ENCODE measurements at places on chromosomes 1 and 21. TPM values are rescaled to one million over a fixed set of nuclear protein-coding genes. Genes with fewer than 3 reads are reported as not detected.

DNA sequence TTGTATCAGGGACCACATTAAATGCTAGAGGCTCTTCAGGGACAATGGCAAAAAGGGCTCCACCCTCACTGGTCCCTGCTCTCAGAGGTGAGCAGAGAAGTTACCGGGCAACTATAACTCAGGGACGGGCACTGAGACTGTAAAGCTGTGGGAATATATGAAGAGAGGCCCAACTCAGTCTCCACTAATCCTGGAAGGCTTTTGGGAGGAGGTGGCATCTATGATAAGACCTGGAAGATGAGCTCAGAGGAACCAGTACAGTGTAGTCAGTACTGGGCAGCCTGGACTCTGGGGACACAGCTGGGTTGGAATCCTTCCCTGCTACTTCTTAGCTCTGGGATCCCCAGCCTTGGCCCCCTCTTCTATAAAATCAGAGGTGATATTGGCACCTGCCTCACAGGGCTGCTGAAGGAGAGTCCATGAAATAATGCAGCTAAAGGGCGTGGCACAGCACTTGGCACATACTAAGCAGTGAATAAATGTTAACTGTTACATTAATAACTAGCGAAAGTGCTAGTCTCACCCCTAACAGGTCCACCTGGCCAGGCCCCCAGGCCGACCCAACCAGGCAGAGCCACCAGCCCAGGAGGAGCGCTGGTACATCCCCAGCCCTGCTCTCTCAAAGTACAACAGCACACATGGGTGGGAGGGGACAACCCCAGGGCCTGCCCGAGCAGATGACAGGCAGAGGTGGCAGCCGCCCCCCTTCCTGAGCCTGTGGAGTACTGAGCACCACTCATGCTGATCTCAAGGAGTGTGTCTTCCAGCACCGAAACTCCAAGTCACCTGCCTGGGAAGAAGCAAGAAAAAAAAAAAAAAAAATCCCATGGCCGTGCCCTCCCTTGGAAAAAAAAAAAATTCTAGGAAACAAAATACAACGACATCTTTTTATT lies 62.7 kb downstream of the CASZ1 start:
- no peak for DNase-seq

DNA sequence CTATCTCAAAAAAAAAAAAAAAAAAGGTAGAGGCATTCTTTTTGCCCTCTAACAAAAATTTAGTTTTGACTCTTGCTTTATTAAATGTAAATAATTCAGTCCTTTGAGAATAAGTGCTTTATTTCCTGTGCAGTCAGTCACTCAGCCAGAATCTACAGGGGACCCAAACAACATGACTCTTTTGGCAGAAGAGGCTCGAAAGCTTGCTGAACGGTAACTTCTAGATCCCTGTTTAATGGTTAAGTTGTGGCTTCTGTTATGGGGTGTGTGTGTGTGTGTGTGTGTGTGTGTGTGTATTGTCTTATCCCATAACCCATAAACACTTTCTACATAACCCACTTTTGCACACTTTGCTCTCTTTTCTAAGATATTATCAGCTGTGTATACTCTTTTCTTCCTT lies 54.9 kb upstream of the LAMC2 start:
- DNase-seq = no peak

DNA sequence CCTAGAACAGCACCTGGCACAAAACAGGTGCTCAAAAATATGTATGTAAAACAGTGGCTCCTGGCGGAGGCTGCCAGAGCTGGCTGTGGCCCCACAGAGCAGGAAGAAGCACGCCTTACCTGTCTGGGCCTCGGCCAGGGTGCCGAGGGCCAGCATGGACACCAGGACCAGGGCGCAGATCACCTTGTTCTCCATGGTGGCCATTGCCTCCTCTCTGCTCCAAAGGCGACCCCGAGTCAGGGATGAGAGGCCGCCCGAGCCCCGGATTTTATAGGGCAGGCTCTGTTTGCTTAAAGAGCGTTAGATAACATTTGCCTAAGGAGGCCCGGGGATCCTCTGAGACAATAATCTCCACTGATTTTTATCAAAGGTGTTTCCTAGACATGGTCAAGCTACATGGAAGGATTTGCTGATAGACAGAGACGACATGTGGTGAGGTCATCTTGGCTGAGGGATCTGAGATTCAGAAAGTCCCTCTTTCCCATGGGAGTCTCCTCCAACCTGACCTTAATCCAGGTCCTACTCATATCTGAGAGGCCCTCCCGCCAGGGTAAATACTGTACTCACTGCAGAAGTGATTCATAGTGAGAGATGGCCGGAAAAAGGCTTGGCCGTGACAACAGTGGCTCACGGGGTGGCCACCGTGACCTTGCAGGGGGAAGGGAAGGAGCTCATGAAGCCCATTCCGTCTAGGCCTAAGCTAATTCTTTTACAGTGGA lies at the start of gene TFF1:
TFF1 (minus strand) TSS at position 244 of the 719 bp plus-strand sequence; CDS start at position 204, 40 bp downstream.
- peak; percentile 40 for DNase-seq

DNA sequence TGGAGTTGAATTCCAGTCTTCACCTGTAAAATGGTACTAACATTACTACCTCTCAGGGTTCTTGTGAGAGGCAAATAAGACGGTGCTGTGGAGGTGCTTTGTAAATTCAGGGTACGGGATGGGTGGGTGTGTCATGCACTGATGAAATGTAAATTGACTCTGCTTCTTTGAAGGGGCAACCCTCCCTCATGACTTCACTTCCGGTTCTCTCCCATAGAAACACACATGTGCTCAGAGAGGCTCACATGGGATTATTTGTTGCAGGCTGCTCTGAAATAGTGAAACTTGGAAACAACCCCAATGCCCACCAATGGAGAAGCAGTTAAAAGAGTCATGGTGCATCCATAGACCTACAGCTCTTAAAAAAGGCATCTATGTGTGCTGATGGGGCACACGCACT lies 44.9 kb upstream of the SCMH1 start:
- DNase-seq = no peak

DNA sequence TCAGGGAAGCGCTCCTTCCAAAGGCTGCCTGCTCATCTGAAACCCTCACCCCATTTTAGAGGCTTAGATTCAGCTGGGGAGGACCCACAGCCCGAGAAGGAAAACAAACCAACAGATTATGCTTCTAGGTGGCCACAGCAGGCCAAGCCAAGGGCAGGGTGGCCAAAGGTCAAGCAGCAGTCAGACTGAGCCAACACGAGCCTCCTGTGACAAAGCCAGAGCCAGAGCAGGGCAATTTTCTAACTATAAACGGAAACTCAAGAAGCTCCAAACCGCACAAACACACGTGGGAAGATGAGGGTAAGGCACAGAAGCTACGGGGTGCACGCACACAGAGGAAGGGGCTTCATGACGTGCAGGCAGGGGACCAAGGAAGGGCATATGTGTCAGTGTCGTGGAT lies 64.1 kb downstream of the PLEKHA6 start:
- DNase-seq = no peak

- no peak for DNase-seq
Measured at GRCh38 chr1:98874828-98875227, 129.8 kb downstream of the PLPPR5 start.

GRCh38 chr1:221317537-221317936 lies 424.4 kb downstream of the DUSP10 start:
- no peak for DNase-seq

DNA sequence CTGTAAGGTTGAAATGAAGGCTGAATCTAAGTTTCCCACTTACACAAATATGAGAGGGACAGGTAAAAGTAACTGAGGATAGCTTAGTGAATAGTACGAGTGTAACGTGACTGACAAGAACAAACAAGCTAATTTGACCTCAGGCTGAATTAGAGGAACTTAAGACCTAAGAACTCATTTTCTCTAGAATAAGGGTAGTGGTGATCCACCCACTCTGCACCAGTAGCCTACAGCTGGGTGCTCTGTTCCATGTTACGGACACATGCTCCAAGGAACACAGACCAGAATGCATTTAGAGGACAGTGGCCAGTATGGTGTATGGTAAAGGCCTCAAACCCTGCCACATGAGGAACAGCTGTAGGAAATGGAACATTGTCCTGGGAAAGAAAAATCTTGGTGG lies 14.9 kb upstream of the TMEM9 start:
- DNase-seq = no peak

- DNase-seq = no peak
Measured at GRCh38 chr1:240691501-240691900, 79.5 kb upstream of the GREM2 start.

DNA sequence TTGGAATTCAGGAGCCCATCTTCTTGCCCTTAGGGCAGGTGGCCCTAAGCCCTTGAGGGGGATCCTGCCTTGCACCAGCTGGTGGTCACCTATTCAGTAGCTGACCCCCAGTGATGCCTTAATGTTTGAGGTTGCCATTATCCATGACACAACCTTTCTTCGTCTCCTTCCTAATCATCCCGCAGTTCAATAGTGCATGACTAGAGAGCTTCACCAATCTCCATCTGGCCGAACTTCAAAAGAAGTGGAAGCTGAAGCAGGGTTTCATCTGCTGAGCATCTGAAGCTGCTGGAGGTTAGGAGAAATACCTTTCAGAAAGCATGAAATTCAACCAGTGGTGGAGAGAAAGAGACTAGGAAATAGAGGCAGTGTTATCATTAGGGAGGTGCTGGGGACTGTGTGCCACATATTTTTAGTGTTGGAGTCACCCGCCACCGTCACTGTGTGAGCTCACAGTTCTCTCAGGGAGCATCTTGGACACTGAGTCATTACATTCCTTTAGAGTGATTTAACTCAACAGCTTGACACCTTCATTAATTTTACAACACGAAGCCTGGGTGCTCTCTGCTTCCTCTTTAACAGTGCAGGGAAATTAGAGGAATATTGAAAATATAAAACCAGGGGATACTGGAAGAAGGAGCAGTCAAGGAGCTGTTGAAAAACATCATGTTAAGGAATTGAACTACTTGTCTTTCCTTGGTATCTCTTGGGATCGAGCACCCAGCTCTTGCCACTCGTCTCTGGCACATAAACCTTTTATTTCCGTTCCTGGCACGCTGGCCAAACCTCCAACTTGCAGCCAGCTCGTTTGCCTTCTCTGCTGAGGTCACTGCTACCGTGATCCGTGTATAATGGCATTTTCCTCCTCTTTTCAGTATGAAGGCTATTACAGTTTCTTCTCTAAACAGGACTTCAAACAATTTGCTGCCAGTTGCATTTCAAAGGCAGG lies 53.6 kb downstream of the PEX14 start:
- peak; percentile 72 for DNase-seq

GRCh38 chr21:33350676-33351075 lies 25.9 kb downstream of the IFNAR1 start:
- no peak for DNase-seq

GRCh38 chr1:246647513-246647912 lies 76.7 kb upstream of the SCCPDH start:
- no peak for DNase-seq

- peak; percentile 92 for DNase-seq
Measured at GRCh38 chr1:95041491-95042165, 31.1 kb downstream of the ALG14 start.

DNA sequence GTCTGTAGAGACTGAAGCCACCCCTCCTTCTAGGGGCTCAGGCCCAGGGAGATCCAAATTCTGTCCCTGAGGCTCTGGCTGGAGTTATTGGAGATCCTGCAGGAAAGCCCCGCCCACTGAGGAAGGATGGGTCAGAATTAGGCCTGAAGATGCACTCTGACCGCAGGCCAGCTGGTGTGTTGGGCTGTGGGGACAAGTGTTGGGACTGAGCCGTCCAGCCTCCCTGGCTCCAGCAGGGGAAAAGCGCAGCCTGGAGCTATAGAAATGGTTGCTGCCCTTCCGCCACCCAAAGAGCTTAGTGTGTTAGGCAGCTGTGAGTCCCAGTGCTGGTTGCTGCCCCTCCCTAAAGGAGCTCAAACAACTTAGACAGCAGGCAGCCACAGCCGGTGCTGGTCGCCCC lies 33.0 kb upstream of the PRRX1 start:
- no peak for DNase-seq

DNA sequence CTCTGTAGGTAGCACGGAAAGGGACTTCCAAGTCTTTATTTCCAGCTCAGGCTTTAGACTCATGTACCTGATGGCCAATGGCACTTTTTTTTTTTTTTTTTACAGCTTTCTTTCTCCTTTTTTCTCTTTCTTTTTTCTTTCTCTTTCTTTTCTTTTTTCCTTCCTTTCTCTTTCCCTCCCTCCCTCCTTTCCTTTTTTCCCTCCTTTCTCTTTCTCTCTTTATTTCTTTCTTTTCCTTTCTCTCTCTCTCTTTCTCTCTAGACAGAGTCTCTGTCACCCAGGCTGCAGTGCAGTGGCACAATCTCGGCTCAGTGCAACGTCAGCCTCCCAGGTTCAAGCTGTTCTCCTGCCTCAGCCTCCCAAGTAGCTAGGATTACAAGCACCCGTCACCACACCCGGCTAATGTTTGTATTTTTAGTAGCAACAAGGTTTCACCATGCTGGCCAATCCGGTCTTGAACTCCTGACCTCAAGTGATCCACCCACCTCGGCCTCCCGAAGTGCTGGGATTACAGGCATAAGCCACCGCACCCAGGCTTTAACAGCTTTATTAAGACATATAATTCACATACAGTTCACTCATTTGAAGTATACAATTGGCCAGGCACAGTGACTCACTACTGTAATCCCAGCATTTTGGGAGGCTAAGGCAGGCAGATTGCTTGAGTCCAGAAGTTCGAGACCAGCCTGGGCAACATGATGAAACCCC lies 5.1 kb upstream of the DCAF8 start:
- DNase-seq = no peak

DNA sequence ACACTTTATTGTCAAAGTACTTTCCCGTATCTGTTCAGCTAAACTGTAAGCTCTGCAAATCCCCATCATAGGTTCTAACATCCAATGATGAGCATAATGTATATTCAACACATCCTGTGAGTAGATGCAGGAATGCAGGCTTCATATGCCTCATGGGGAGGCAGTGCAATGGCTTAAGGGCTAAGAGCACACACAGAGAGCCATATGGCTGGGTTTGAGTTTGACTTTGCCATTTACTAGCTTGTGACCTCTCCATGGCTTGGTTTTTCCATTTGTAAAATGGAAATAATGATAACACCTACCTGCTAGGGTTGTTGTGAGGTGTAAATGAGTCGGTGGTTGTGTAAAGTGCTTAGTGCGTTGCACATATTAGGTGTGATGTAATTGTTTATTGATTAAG lies 13.4 kb downstream of the RCSD1 start:
- no peak for DNase-seq

GRCh38 chr1:50774759-50775351 lies 185.2 kb downstream of the FAF1 start:
- DNase-seq = peak; percentile 85

DNA sequence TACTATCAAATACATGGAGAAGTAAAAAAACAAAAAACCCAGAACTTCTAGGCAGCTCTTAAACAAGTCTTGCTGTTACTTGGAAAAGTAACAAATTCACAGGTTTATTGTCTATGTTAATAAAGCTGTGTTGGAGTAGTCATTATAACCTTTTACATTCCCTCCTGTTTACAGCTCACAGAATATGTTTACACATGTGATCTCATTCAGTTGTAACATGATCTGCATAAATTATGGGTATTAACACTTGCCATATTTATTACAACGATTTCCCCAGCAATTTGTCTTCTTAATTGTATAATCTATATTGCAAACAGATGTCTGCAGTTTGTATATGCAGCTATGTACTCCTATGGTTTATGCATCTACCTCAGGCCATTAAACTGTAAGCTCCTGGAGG lies 28.6 kb downstream of the ERG start:
- DNase-seq = no peak

The LHX8 gene
- not detected for total RNA-seq

The LMOD1 gene
- not detected for total RNA-seq
